ENCODE measurements at places on chromosomes 6 and 20.

GRCh38 chr6:122628714-122629113, 18.5 kb downstream of the PKIB start:
- no peak for DNase-seq

DNA sequence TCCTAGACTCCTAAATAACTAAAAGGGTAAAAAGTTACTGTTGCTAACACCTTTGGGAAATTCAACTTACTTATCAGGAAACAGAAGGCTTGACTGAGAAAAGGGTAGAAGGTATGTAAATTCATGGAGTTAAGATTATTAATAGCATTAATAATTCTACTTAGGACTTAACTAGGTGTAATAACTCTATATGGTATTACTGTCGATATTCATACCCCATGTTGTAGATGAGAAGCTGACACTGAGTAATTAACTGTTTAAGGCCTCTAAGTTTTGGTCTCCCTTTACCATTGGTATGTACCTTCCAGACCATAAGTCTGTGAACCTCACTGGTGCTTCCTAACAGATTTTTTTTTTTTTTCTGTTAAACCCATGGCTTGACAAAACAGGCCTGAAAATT, 15.4 kb downstream of the GLO1 start:
- DNase-seq = no peak

- no peak for DNase-seq
Measured at GRCh38 chr20:8361006-8361652, 229.1 kb downstream of the PLCB1 start.

DNA sequence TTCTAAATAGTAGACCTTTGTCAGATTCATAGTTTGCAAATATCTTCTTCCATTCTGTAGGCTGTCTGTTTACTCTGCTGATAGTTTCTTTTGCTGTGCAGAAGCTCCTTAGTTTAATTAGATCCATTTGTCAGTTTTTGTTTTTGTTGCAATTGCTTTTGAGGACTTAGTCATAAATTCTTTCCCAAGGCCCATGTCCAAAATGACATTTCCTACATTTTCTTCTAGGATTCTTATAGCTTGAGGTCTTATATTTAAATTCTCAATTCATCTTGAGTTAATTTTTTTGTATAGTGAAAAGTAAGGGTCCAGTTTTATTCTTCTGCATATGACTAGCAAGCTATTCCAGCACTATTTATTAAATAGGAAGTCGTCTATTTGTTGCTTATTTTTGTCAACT, 287.0 kb downstream of the PACRG start:
- DNase-seq = no peak

GRCh38 chr20:5189917-5190316, 63.1 kb downstream of the CDS2 start:
- DNase-seq = no peak

- no peak for DNase-seq
Measured at GRCh38 chr20:21102603-21103311, 3.4 kb downstream of the LINC00237 start.

DNA sequence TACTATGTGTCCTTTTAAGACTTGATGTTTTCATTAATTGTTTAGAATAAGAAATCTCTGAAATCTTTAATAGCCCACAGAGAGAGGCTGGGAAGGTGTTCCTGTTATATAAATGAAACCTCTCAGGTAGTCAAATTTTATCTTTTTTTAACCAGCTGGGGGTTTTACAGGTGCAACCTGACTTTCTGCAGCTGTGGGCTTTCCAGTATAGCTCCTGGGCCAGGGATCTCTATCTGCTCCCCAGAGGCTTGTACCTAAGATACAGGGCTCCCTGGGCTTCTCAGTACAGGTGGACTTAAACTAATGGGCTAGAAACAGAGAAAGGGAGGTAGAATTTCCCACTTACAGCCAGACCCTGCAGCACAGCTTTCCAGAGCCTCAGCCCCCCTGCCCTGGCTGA, 49.4 kb downstream of the HLA-C start:
- no peak for DNase-seq

DNA sequence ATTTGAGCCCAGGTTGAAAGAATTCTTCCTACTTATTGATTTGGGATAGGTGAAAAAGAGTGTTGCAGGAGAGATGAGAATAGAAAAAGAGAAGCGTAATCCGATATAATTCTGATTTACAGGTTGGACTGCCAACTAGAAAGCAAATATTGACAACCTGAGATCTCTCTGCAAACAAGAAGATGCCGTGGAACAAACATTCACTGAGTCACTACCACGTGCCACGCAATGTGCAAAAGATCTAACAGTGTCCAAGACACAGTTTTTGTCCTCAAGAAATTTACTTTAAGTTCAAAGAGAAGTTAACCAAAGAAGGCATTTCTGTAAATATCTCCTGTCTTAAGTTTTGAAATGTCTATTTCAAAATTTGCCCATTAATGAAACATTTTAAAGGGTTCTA, 578.0 kb upstream of the ARID1B start:
- DNase-seq = no peak

DNA sequence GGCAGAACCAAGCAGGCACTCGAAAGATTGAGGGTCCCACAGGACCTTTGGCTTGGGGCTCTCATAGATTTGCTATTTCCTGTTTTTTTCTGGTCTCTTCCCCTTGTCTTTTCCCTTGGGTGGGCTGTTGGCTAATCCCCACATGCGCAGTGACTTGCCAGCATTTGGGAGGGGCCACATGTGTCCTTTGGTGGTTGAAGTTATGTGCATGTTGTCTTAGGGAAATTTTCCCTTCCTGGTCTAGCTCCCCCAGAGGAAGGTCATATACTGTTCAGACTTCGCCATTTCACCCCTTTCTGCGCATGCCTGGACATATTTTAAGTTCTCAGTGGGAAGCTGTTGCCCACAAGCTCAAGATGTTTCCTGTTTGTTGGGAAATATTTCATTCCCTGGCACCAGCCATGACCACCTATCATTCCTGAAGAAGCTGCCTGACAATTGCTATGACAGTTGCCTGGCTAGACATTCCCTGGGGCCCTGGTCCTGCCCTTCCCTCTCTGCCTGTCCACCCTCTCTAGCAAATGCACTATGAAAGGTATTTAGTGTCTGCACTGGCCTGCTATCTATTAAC, 156.2 kb upstream of the THBS2 start:
- no peak for DNase-seq

GRCh38 chr20:32581839-32582658, 3.1 kb downstream of the NOL4L start:
- no peak for DNase-seq

- DNase-seq = no peak
Measured at GRCh38 chr20:9457136-9457535, 57.3 kb upstream of the LAMP5 start.

DNA sequence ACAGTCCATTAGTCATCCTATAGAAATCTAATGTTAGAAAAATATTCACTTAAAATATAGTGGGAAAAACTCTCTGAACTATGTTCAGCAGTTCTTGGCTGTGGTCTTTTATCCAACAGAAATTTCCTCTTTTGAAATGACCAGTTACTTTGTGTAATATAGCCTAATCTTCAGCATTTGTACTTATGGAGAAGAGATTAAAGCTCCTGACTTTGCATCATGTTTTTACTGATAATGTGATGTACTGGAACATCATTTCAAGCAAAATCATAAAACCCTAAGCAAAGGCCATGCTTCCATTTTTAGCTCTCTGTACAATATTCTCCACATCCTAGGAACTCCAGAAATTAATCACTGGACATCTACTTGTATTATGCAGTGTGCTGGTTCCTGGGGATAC, 430.8 kb upstream of the RUNX2 start:
- no peak for DNase-seq

GRCh38 chr6:99344289-99344688, 5.2 kb downstream of the FAXC start:
- no peak for DNase-seq

GRCh38 chr6:108293527-108294296, 1.1 kb upstream of the AFG1L start:
- DNase-seq = no peak

DNA sequence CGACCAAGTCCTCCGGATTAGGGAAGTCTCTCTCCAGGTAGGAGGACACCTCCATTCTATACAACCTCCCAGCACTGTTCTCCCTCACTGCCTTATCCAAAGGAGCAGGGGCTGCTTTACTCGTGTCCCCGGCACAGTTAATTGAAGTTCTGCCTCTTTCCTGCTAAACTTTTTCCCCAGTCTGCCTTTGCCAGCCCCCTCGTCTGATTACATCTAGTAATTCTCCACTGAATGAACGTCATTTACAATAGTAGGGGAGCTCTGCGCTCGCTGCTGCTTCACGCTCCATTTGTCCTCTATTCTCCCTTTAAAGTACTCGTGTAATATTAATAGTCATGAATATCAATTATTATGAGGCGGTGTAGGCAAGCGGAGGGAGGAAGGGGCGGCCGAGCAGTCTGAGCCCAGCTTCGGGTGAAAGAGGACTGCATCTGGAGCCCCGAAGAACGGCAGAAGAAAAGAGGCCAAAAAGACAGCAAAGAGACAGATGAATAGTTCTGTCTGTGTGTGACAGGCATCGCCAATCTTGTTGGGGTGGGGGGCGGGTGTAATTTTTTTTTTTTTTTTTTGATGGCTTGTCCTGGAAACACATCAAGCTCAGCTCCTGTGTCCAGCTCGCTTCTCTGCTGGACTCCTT, 2.9 kb downstream of the TFAP2B start:
- DNase-seq = no peak

GRCh38 chr6:7550433-7550801, 8.9 kb downstream of the DSP start:
- no peak for DNase-seq

DNA sequence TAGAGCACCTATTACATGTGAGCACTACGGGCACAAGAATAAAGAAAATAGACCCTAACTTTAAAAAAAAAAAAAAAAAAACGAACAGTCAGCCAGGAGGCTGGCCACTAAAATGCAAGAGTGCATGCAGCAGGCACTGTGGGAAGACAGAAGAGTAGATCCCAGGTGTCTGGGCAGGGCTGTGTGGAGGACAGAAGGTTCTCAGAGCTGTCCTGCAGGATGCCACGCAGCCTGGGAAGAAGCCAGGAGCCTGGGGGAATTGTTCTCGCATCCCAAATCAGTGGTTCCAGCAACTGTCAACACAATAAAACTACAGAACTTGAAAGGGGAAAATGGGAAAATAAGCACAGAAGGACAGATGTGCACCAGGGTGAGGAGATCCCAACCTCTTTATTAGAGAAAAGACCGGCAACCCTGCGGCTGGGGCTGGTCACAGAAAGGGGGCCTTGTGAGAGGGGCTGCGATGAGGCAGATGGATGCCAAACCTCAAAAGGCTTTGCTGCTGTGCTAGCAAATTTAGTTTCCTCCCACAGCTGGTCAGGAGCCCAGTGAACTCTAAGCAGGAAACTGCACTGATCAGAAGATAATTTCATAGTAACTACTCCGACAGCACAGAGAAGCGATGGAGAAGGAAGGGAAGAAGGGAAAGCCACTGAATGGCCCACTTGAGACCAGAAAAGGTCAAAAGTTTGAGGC, 30.9 kb downstream of the MAP3K5 start:
- DNase-seq = no peak

GRCh38 chr20:46416839-46417238, 10.4 kb upstream of the ELMO2 start:
- no peak for DNase-seq

DNA sequence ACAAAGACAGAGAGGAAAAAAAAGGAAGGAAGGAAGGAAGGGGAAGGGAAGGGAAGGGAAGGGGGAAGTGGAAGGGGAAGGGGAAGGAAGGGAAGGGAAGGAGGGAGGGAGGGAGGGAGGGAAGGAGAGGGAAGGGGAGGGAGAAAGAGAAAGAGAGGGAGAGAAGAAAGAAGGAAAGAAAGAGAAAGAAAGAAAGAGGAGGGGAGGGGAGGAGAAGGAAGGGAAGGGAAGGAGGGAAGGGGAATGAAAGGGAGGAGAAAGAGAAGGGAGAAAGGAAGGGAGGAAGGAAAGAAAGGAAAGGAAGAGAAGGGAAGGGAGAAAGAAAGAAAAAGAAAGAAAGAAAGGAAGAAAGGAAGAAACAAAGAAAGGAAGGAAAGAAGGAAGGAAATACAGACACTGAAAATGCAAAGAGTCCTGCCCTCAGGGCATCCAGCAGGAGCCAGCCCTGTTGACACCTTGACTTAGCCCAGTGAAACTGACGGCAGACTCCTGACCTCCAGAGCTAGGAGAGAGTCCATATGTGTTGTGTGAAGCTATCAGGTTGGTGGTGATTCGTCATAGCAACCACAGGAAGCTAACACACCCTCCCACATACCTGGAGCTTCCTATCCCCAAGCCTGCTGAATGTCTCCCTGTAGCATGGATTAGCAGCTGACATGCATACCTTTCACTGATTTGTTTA, 58.7 kb upstream of the SULF2 start:
- DNase-seq = no peak

- no peak for DNase-seq
Measured at GRCh38 chr6:32163559-32164258, 686 bp upstream of the EGFL8 start.

- DNase-seq = no peak
Measured at GRCh38 chr20:58938541-58938940, 42.5 kb upstream of the NELFCD start.

GRCh38 chr6:56036916-56037600, 161.7 kb upstream of the BMP5 start:
- no peak for DNase-seq

GRCh38 chr20:32524829-32525501, 60.2 kb downstream of the NOL4L start:
- DNase-seq = no peak

DNA sequence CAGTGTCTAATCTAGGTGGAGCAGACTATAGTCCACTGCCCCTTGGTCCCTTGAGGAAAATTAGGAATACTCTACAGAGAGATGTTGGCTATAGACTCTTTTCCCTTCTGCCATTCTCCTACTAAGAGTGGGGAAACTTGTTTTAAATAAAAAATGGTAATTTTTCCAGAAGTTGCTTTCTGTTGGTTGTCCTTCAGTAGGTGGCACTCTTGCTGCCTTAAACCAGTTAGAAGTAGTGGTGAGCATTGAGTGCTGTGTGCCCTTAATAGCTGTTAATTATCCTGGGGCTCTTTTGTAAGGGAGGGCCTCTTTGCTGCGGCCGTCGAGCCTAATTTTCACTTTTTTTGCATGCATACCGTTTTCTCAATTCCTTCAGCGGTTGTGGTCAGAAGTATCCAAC, 2.8 kb downstream of the CMTR1 start:
- no peak for DNase-seq

DNA sequence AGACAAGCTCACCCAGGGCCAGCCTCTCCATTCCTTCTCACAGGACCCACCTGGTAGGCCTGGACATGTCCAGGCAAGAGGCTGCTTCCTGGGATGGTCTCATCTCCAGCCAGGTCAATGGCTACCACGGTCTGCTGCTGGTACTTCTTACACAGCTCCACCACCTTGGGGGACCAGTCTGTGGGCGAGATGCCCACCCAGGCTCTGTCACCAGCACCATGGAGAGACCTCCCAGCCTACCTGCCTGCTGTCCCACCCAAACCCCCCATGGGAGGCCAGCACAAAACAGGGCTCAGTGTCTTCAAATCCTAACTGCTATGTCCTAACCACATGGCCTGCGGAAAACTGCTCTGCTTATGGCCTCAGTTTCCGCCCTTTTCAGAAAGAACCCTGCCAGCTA, 27.3 kb downstream of the ADA start:
- DNase-seq = no peak

All from NCI-H187 (cell line).